ENCODE measurements at places on chromosomes 2 and 18. TPM values are rescaled to one million over a fixed set of nuclear protein-coding genes. Genes with fewer than 3 reads are reported as not detected.

DNA sequence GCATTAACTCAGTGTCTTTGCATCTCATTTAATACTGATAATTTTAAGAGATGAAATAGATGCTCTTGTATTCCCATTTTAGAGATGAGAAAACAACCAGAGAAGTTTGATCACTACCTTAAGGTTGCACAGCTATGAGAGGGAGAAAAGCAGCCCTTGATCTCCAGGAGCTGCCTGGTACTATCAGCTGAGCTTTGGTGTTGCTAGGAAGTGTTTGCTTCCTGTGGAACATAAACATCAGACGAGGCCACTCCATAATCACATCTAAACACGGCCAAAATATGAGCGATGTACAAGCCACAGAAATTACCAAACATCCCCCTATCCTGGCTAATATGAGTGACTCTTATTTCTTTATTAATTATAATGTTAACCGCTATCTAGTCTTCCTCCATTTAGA, 620 bp upstream of the WDFY1 start:
- DNase-seq: no peak

- DNase-seq: no peak
Observed at GRCh38 chr2:25257032-25257552, 84.6 kb downstream of the DNMT3A start.

- DNase-seq: no peak
Observed at GRCh38 chr2:135676031-135676430, 65.6 kb upstream of the UBXN4 start.

CYTIP gene
- total RNA-seq: 0.35 TPM

- no peak for DNase-seq
Observed at GRCh38 chr2:235978022-235978421, 190.2 kb downstream of the GBX2 start.

DNA sequence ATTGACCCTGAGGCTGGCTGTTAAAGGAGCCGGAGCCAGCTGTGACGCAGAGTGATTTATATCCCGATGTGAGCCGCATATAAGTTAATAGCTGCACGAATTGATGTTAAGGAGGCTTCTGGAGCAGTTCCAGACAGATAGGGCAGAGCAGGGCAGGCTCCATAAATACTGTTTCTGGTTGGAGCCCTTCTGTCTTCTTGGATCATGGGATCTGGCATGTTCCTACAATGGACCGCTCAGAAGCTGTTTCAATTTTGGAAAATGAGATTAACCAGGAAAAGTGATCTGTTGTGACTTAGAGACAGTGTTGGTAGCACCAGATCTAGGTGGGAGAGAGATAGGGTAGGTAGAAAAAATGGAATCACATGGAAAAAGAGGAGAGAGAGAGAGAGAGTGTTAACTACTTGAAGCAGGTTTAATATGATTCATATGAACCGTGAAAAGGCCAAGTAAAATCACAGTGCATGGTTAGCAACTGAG, 4.8 kb upstream of the IGFBP5 start:
- no peak for DNase-seq

NOL4 gene
- 0.63 TPM for total RNA-seq

DNA sequence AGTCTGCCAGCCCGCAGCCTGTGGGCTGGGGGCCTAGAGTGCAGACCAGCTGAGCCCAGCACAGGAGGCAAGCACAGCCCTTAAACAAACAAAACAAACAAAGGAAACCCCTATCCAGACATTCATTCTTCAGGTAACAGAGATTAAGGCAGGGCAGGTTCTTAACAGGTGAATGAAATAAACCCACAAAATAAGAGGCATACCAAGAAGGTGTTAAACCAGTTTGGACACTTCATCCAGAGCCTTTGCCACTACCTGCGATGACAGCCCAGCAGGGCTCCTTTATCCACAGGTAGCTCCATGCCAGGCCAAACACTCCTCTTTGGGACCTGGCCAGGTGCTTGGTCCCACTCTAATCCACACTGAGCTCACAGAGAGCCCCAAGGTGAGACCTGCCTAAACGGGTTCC, 209.7 kb upstream of the SIX2 start:
- no peak for DNase-seq

- DNase-seq: no peak
Observed at GRCh38 chr2:95270541-95271081, 3.6 kb upstream of the PROM2 start.

DNA sequence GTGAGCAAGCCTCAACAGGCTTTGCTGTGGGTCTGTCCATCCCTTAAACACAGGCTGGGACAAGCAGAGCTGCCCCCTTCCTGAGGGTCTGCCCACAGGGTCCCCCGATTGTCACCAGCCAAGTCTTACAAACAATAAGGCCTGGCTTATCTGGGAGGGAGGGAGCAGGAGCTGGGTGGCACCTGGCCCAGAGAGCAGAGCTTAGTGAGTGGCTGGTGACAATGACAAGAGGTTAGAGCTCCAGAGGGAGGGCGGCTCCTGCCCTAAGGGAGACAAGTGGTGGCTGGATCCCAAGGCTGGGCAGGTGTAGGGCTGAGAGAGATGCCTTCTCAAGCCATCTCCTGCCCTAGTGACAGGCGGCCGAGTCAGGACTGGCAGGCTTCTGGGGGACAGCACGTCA, 125.5 kb downstream of the KLHL29 start:
- DNase-seq: no peak

CHRND gene
- total RNA-seq: 5.8 TPM

IKZF2 gene
- total RNA-seq: 7.6 TPM

CFC1 gene
- not detected for total RNA-seq

GRCh38 chr2:230899287-230899686, 25.8 kb downstream of the GPR55 start:
- DNase-seq: no peak

DNA sequence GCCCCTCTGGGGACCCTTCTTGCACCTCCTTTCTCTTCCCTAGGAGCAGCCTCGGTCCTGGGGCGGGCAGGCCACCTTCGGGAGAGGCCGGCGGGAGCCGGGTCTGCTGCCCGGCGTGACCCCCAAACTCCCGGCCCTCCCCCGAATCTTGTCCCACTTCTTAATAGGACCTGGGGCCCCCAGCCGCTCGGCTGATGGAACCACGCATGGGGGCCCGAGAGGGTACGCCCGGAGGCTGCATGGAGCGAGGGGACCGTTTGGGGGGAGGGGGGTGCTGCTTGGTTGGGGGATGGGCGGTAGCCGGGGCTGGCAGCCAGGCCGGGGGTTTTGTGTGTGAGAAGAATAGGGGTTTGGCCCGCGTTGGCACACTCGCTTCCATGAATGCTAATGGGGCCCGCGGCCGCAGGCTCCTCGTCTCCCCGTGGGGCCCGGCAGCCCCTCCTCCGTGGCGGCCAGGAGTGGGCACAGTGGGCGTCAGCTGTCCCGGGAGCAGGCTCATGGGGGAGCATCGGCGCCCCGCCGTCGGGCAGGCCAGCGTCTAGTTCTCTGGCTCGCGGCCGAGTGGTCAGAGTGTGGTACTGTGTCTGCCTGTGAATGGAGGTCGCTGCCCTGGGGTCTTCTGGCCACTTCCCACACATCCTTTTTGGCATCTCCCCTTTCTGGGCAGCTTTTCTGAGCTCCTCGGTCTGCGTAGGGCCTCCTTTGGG, 1.0 kb downstream of the GAREM2 start:
- DNase-seq: no peak

- DNase-seq: peak; percentile 78
Observed at GRCh38 chr2:55282110-55282917, 13.3 kb upstream of the MTIF2 start.

CNRIP1 gene
- total RNA-seq: 37.3 TPM

- DNase-seq: no peak
Observed at GRCh38 chr2:124566518-124566970, 541.5 kb downstream of the CNTNAP5 start.

DNA sequence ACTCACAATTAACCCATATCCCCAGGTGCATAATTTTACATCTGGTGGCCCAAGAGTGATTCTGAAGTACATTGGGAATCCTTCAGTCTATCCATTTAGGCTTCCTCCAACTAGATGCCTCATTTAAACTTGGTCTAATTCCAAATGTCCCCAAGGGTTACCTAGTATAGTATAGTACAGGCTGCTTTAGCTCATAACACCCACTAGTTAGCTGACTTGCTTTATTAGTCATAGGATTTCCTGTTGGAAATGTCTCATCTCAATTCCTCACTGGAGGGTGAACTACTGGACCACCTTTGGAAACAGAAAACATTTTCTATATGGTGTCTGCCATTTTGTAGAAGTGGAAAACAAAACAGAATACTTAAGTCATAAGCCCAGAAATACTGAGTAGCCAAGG, 202.5 kb upstream of the SESTD1 start:
- no peak for DNase-seq

PDE11A gene
- total RNA-seq: 0.23 TPM

EDAR gene
- not detected for total RNA-seq

- no peak for DNase-seq
Observed at GRCh38 chr2:227933884-227934283, 62.5 kb downstream of the DAW1 start.

GRCh38 chr2:241300000-241300399, 15.5 kb downstream of the HDLBP start:
- no peak for DNase-seq

DNA sequence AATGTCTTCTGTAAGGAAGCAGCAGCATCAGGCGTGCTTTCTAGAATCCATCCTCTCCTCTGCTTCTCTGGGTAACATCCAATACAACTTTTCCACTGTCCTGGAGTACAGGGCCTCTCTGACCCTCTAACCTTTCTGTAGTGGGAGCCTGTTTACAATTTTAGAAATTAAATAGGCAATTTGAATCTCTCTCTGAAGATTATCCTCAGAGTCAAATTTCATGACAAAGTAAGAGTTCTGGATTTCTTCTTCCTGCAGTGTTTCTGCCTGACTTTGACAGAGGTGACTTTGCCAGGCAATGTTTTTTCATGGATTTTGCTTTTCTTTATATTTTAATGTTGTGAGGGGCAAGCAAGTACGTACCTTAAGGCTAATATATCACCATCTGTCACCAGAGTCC, 558.4 kb downstream of the PARD3B start:
- DNase-seq: no peak

INPP4A gene
- 29.9 TPM for total RNA-seq

RAB17 gene
- not detected for total RNA-seq

DSG1 gene
- not detected for total RNA-seq

DNA sequence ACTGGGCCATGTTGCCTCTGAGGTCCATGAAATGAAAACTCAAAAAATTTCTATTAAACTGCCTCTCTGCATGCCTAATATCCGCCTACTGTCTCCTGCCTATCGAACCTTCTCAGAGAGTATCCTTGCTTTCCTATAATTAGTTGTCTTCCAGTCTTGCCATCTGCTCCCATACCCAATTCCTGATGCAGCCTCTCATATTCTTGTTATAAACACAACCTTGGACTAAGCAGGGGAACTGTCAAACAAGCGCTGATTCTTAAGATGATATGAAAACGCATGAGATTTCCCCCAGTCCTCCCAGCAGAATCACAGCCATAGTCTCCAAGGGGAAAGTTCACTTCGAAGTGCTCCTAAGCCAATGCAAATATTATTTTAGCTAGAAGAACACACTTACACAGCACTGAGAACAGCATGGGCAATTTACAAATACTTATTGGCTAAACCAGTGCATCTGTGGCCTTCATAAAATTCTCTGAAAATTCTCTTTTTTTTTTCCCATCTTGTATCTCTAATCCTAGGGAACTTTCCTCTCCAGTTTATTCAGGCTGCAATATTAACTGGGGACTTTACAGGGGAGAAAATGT, 471.6 kb downstream of the MBD2 start:
- no peak for DNase-seq

SIX3 gene
- not detected for total RNA-seq

DNA sequence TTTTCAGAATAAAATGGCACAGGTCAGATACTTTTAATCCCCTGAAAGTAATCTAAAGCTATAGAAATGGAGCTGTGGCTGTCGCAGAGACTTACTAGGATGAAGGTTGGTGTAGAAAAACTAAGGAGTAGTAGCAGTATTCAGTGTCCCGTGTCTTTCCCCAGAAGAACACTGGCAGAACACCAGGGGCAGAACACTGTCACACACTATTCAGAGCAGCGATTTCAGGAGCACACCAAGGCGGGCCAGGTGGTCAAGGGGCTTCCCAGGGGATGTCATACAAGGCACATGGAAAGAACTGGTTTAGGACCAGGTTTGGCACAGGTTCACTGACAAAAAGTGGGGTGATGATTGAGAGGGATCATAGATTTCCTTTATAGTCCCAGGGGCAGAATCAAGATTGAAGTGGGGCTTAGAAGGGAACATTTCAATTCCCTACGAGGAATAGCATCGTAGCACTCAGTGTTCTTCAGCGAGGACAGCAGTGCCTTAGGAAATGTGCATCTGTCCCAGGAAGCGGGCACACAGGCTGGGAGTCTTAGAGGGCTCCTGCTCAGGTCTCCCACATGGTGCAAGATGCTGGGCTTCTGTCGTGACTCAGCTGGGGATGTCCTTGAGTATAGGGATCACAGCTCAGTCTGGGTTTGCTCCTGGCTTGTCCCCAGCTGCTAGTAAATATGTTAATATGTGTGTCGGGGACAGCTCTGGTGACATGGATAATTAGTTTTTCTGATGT, 22.6 kb downstream of the BCL2L11 start:
- no peak for DNase-seq

DNA sequence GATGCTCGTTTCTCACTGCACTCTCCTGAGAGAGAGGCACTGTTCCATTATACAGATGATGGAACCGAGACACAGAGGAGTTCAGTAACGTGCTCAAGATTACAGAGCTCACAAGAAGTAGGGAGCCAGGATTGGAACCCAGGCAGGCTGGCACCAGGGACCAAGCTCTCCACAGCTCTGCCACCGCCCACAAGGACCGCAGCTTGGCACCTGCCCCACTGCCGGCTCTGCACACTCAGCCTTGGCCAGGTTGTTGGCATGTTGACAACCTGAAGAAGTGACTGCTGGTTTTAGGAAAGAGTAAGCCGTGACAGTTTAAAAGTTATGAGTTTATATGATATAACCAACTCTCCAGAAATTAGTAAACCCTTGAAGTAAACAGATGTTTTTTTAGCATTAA, 48.0 kb upstream of the ITM2C start:
- DNase-seq: no peak

DNA sequence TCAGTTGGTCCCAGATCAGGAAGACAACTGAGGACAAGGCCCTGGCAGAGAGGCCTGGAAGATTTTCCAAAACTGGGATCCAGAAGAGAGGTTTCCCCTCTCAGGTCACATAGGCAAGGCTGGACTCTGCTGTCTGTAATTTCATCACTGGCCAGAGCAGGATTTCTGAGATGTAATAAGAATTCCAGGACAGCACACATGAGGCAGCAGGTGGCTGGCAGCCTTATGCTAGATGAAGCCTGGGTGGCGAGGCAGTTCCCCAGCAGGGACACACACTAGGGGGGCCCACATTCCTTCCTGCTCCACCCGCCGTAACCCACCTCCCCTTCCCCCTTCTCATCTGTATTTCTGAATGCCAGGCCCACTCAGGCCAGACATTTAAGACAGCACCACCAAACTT, 98.6 kb downstream of the HNRNPLL start:
- no peak for DNase-seq

GRCh38 chr18:45836242-45837205, 11.0 kb downstream of the SIGLEC15 start:
- no peak for DNase-seq

GRCh38 chr18:59839246-59839645, 60.5 kb upstream of the PMAIP1 start:
- DNase-seq: no peak

DNA sequence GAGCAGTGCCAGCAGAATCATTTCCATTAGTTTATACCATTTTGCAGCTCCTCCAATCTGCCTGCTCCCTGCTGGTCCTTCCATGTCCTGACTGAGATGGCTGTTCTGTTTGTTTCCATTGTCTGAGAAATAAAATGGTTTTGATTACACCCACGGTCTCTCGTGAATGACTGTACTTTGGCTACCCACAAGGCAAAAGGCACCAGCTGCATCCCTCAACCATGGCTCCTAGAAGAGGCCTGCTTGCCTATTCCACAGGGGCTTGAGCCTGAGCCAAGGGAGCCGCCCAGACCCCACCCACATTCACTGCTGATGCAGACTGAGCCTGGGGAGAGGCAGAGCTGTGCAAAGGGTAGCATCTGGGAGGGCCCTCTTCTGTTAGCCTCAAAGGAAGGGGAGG, 31.2 kb downstream of the MARCHF4 start:
- DNase-seq: no peak
